Naive thymus-derived CD8-positive, alpha-beta T cell (primary cell): ENCODE measurements at places on chromosomes 7 and 10.

GRCh38 chr10:46028584-46029460 is 1.6 kb downstream of the NCOA4 start:
- peak; percentile 56 for DNase-seq

- no peak for DNase-seq
Measured at GRCh38 chr7:106281127-106281526, 3.7 kb downstream of the NAMPT start.

DNA sequence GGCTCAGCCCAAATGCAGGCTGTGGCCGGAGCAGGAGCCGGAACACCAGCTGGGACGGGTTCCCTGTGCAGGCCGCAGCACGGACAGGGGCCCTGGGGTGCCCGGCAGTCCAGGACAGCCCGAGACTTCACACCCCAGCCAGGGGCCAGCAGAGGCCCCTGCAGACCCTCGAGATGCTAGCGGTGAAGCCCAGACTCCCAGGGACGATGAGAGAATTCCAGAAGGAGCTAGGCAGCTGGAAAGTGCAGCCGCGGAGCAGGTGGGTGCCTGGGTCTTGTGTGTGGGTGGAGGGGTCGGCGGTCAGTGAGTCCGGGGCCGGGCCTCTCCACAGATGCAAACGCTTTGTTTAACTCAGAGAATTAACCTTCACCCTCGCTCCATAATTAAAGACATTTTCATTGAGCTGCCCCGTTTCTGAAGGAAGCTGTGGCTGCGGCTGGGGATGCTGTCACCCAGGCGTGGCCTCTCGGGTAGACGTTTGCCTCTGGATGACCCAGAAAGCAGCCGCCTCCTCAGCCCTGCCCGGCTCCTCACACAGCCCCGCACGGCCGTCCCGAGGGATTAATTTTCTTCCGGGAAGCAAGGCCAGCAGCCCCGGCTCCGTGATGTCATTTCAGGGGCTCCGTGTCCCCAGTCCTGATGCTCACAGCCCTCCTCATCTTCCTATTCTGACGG is 26.5 kb downstream of the KNDC1 start:
- no peak for DNase-seq

DNA sequence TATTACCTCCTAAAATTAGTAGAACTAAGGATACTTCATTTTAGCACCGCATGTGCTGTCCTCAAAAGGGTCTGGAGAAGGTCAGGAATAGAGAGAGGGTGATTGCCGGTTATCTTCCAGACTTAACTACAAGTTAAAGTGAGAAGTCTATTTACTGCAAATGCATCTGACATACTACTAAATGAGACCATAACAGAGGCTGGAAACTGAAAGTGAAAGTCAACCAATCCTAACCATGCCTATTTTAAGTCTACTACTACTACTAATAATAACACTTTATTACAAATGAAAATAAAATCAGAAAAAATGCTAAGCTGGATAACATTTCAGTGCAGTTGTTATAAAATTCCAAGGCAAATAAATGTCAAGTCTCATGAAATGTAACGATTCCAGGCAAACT is 244.7 kb downstream of the KIF20B start:
- DNase-seq: no peak

DNA sequence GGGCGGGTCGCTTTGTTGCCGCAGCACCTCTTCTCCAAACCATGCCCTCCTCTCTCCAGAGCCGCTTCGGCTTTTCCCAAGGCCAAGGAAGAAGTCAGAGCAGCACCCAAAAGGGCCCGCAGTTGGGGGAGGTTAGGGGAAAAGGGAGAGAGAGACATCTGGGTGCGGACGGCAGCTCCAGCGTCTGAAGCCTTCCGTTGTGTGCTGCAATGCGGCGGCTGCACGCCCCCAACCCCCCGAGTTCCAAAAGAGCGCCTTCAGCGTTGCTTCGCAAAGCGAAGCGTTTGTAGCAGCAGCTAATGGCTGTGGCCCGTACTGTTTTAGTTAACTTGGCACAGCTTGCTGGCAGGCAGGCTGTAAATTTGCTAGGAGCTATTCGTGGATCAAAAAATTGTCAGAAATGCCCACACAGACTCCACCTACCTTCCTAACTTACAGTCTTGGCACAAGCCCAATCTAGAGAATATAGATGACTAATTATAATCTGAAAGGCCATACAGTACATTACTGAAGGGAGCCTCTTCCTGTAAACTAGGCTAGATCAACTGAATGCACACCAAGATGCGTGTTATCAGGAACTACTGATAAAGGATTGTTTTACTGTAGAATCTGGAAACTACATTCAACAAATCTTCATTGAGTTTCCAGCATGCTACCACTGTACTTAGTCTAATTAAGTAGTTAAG is 1.1 kb upstream of the KBTBD2 start:
- peak; percentile 32 for DNase-seq

DNA sequence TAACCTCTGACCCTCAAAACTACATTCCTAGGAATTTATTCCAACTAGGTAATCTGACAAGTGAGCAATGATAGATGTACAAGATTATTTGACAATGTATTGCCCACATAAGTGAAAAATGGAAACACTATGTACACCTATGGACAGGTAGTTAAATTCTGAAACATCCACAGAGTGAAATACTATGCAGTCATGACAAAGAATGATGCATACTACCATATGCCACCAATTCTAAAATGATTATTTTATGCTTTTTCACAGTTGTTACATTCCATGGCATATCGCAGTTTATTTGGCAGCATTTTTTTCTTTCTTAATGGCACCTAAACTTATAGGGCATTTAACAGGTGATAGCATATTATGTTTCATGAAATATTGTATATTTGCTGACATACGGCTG is 20.1 kb upstream of the TNPO3 start:
- no peak for DNase-seq

- no peak for DNase-seq
Measured at GRCh38 chr7:25002786-25003185, 22.8 kb upstream of the OSBPL3 start.

DNA sequence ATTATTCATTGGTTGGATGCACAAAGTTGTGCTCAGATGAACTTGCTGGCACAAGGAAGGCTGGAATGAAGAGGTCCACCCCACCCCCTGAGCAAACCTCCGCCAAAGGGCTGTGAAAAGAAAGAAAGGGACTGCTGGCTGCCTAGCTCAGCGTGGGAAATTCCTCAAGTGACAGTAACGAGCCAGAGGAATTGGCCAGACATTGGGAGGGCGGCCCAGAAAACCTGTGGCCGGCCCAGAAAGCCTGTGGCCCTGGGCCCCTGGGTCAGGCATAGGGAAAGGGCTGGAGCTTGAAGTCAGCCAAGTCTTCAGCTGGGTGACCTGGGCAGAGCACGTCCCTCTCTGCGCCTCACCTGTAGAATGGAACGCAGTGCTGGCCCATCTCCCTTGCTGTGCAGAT is 30.6 kb upstream of the CTBP2 start:
- DNase-seq: no peak

DNA sequence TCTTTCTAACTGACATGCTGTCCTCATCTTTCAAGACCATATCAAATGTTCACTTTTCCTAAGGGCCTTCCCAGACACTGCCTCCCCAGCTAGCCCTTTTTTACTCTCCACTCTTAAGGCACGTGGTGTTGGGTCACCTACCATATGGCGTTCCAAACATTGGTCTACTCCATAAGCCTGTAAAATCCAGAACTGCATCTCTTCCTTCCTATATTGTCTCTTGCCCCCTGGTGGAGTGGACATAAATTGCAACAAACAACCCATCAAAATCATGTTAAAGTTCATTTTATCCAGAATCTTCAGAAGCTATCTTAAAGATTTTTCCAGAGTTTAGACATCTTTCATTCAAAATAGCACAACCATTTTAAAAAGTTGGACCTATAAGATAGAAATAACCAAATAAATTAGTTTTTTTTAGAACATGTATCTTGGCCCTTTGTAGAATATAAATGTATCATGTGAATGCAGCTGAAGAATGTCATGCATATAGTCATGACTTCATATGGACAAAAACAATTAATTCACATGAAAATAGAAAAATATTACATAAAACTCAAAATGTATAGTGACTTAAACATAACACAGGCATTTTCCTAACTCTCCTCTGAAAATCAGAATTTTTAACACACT is 180.6 kb upstream of the CHRM2 start:
- no peak for DNase-seq

- no peak for DNase-seq
Measured at GRCh38 chr10:117351558-117351957, 23.7 kb downstream of the PDZD8 start.

GRCh38 chr10:118171861-118172260 is 125.1 kb upstream of the RAB11FIP2 start:
- no peak for DNase-seq

DNA sequence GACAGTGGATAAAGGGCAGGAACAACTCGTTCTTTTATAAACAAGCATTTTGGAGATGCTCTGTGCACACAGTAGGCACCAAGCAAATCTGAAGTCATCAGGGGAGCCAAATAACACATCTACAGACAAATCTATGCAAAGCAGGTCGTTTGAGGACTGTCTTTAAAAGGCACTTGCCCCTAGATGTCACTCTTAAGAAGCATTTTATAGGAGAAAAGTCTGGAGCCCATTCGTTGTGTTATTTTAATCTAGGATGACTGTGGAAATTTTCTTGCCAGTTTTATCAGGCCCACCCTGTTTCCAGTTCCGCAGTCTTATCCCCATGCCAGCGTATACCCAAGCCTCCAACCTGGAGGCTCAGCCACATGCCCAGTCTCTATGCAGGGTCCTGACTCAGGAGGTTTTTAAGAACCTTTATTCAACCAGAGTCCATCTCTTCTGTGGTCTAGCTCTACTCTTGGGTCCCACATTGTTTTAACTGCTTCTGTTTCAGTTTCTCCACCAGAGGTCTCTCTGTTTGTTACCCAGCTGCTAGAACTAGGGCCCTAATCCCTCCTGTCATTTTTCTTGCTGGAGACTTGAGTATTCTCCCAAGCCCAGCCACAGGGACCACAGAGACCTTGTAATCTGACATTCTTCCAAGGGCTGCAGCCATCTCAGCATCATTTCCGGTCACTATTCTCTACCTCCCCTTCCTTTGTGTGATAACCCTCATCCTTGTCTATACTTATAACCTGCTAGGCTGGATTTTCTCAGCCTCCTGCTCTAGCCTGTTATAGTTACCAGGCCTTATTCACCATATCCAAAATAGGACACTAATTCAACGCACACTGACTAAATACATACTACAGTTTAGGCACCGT is 26.7 kb downstream of the PIK3CG start:
- DNase-seq: no peak

- DNase-seq: no peak
Measured at GRCh38 chr7:135862586-135863340, 114.2 kb upstream of the FAM180A start.

- no peak for DNase-seq
Measured at GRCh38 chr10:32160864-32161263, 104.6 kb upstream of the KIF5B start.

GRCh38 chr10:3524086-3524960 is 260.7 kb downstream of the KLF6 start:
- no peak for DNase-seq

DNA sequence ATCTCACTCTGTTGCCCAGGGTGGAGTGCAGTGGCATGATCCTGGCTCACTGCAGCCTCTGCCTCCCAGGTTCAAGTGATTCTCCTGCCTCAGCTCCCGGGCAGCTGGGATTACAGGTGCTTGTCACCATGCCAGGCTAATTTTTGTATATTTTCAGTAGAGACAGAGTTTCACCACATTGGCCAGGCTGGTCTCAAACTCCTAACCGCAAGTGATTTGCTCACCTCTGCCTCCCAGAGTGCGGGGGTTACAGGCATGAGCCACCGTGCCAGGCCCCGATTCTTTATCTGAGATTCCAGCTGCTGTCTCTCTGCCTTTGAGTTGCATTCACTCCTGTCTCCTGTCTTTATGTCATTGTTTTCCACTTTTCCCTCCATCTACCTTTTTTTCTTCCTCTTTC is 168.7 kb downstream of the TMEM178B start:
- DNase-seq: no peak

DNA sequence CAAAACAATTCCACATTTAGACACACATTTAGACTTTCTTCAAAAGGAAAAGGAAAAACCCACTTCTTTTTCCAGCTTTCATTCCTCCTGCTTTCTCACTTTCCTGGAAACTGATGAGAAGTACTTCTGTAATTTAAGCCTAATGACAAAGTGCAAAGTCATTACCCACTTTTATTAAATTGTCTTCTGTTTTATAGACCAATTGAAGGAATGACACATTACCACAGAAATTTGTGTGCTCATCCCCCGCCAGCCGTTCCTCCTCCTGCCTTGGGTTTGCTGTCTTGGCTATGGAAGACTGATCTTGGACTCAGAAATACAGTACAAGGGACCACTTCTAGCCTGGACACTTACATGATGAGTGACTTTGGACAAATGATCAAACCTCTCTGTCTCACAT is 717.8 kb downstream of the SORCS3 start:
- no peak for DNase-seq

DNA sequence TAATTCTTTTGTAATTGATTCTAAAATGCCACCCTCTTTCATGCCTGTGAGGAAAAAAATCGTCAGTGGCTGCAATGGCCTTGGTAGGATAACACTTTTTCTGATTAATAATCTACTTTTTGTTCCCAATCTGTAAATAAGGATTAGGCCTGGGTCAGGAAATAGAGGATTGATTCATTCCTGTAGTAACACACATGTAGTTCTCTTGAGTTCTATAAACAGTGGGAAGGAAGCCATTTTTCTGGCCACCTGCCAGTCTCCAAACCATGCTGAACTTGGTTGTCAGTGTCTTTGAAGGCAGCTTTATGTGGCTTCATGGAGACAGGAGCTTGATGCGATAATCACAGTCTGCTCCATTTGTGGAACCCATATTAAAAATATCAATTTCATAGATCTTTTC is 169.3 kb upstream of the NFE2L3 start:
- DNase-seq: no peak

DNA sequence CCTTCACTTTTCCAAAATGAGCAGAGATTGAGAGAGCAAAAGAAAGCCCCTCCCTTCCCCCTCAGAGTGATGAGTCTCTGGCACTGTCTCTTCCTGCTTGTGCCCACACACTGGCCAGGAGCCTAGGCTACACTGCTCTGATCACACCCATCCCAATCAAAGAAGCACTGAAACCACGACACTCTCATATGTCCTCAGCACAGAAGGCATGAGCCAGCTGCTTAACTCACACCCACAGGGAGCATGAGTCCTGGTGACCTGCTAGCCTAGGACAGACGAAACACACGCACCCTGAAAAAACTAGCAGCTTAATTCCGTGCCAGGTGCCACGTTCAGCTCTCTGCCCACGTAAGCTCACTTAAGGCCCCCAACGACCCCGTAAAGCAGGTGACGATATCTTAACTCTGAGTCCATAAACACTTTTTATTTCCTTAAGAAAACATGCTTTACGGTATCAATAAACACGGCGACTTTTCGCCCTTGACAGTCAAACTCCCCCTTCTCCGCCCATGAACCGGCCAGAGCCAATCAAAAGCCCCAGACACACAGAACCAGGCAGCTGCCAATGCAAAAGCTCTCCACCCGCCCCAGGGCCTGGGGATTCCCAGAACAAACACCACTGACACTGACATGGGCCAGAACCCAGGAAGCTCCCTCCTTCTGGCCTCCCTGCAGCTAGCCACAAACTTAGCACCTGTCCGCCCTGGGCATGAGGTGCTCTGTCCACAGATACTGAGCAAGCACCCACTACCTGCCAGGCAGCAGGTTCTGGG is 69.0 kb downstream of the TNRC18 start:
- no peak for DNase-seq

- no peak for DNase-seq
Measured at GRCh38 chr7:156680281-156680680, 39.7 kb downstream of the RNF32 start.

- DNase-seq: no peak
Measured at GRCh38 chr7:129777195-129777844, 165.8 kb downstream of the NRF1 start.

- no peak for DNase-seq
Measured at GRCh38 chr7:142827951-142828500, 26.9 kb upstream of the EPHB6 start.
